Stimulated activated CD8-positive, alpha-beta memory T cell treated with anti-CD3 and anti-CD28 coated beads, Interleukin-7, amount 100 ng/mL, for 4 hours (primary cell): ENCODE measurements at places on chromosomes 2 and 18.

GRCh38 chr2:218081695-218082094 is 12.6 kb downstream of the RUFY4 start:
- DNase-seq = no peak

DNA sequence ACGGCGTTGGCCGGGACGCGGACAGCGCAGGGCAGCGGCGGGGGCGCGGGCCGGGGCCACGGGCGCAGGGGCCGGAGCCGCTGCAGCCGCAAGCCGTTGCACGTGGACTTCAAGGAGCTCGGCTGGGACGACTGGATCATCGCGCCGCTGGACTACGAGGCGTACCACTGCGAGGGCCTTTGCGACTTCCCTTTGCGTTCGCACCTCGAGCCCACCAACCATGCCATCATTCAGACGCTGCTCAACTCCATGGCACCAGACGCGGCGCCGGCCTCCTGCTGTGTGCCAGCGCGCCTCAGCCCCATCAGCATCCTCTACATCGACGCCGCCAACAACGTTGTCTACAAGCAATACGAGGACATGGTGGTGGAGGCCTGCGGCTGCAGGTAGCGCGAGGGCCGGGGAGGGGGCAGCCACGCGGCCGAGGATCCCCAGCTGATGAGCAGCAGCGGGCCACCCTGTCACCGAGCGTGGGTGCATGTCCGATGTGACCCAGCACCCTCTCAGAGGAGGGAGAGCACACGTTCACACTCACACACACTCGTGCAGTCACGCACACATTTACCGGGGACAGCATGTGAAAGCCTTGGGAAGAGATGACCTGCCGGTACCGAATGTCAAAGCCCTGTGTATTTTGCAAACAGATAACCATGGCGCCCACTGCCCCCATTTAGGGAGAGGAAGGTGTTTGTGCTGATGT is 4.2 kb downstream of the GDF7 start:
- DNase-seq = no peak

DNA sequence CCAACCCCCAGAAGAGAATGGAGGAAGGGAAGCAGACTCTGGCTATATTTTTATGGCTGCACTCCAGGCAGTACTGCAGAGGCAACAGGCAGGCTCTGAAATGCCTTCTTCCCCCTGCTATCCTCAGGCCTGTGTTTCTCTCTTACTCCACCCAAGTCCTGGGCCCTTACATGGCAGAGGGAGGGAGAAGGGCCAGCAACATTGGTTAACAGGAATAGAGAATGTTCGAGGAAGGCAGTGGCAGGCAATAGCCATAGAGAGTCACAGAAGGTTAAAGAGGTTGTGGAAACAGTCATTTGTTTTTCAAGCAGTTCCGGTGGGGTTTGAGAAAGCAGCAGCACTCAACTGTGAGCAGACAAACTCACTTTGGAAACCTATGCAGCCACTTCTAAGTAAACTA is 15.1 kb upstream of the DARS1 start:
- no peak for DNase-seq

GRCh38 chr2:72037261-72037666 is 110.4 kb downstream of the CYP26B1 start:
- no peak for DNase-seq

DNA sequence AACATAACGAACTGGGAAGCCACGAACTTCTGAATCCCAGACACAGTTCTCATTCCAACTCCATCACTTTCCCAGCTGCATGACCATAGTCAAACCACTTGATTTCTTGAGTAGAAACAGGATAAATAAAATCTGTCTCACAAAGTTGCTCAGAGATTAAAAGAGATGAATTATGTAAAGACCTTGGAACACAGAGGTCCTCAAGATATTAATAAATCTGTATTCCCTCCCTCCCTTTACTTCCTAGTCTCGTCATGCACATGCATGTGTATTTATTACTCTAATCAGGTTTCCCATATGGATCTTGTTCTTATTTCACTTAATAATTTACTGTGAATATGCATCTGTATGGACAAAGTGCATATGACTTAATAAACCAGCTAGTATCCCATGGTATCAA is 21.1 kb upstream of the CSRNP3 start:
- no peak for DNase-seq

DNA sequence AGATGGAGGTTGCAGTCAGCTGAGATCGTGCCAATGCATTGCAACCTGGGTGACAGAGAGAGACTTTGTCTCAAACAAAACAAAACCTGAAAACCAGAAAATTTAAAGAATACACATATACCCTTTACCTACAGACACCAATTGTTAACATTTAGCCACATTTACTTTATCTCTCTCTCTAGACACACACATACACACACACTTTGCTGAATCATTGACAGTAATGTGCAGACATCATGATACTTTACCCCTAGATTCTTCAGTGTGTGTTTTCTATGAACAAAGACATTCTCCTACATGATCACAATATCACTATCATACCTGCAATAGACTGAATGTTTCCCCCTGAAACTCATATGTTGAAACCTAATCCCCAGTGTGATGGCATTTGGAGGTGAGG is 10.2 kb upstream of the CFLAR start:
- no peak for DNase-seq

GRCh38 chr2:3628800-3629199 is 29.2 kb upstream of the ALLC start:
- DNase-seq = no peak

- no peak for DNase-seq
Observed at GRCh38 chr2:152200565-152201465, 25.3 kb upstream of the STAM2 start.

GRCh38 chr2:77813599-77813998 is 291.4 kb upstream of the LRRTM4 start:
- DNase-seq = no peak

DNA sequence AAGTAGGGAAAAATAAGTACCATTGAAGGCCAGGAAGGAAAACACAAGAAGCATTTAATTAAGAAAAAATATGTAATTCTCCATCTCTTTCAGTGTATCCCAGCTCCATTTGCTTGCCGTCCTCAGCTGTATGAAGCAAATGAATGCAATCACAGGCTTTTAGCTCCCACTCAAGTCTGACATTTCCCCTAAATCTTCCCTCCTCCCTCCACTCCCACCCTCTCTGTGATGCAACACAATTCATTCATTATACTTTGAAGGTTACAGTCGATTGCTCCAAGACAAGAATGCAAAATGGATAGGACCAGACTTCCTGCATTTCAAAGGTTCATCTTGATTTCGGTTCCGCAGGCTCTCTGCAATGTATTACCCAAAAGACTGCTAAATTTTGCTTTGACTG is 172.7 kb upstream of the SERPINE2 start:
- DNase-seq = no peak

- no peak for DNase-seq
Observed at GRCh38 chr2:222355860-222356259, 57.1 kb upstream of the PAX3 start.

DNA sequence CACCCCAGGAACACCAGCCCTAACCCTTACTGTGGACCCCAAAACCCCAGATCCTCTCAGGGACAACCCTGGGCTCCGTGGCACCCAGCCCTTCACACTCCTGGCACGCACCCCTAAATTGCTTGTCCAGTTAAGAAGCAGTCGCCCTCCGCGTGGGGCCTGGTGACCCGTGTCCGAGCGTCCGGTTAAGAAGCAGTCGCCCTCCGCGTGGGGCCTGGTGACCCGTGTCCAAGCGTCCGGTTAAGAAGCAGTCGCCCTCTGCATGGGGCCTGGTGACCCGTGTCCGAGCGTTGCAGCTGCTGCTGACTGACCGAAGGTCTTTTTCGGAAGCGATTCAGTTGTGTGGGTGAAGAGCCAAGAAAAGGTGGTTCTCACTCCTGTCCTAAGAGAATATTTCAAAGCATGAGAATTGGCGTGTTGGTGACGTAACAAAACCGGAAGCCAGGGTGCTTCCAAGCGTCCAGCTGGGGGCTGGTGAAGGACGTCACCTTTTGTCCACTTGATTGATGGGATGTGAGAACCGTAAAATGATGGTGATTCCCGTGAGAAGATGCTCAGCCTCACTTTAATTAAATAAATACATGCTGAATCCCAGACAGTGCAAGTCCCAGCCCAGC is 70.5 kb downstream of the KCNG2 start:
- DNase-seq = no peak

DNA sequence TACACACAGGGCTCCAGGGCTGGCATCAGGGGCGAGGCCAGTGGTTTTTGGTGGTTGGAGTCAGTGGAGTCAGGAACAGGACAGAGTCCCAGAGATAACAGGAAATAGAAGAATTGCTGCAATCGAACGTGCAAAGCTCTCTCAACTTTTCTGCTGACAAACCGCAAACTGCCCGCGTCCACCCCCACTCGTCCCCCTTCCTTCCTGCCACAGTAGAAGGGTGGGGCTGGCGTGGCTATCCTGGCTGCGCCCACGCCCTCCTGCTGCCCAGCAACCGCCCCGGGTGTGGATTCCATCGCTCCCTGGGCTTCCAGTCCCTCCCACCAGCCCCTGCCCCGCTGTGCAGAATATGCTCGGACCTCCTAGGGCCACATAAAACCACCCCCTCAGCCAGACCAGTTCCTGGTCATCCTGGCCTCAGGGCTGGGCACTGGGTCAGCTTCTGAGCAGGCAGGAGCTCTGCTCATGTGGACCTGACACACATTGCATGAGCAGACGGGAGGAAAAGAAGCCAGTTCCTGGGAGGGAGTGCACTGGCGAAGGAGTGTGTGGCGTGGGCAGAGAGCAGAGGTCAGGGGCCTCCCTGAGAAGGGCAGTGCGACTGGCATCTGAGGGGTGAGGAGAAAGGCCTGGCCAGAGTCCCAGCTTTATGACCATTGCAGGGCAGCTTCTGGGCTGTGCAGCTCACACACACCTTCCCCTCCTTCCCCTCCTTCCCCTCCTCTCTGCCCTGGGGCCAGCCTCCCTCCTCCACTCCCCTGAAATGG is 85.4 kb upstream of the ATG16L1 start:
- DNase-seq = no peak

- DNase-seq = no peak
Observed at GRCh38 chr2:215527736-215528135, 91.9 kb upstream of the FN1 start.

DNA sequence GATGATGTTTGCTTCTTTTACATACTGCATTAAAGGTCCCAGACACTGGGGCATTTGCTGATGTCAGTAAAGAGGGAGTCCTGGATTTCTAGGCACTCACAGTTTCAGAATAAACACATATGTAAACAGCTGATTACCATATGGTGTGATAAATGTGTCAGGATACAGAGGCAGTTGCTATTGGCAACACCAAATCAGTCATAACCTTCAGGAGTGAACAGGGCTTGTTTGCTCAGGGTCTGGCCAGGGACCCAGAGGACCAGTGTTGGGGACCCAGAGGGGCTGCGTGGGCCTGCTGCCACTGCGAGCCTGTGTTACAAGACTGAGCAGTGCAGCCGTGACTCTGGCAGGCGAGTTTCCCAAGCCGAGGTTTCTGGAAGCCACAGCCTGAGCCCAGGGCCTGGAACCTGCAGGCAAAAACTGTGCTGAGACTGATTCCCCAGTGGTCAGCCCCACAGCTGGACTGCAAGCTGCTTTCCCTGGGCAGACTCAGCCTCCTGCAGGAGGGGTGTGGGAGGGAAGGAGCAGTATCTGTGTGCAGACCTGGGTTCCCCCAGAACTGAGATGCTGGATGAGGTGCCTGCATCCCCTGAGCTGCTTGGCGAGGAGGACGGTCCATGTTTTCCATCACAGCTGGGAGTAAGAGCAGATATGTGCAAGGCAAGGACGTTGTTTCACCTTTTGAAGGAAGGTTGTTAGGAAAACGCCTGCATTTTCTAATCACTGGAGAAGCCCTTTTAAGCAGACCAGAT is 23.6 kb downstream of the ASAP2 start:
- no peak for DNase-seq

GRCh38 chr2:216118474-216118873 is 9.3 kb downstream of the XRCC5 start:
- DNase-seq = no peak
